Naive thymus-derived CD8-positive, alpha-beta T cell (primary cell): ENCODE measurements at places on chromosomes 13 and 19.

GRCh38 chr19:42191855-42192254, 25.6 kb downstream of the DEDD2 start:
- no peak for DNase-seq

GRCh38 chr19:36547001-36547732, 19.1 kb upstream of the ZNF260 start:
- DNase-seq: no peak

GRCh38 chr13:101545521-101545920, 93.0 kb downstream of the ITGBL1 start:
- no peak for DNase-seq

GRCh38 chr19:48596679-48597465, 9.7 kb upstream of the SPACA4 start:
- DNase-seq: no peak

- DNase-seq: no peak
Measured at GRCh38 chr13:44389876-44390275, 16.3 kb downstream of the SERP2 start.

DNA sequence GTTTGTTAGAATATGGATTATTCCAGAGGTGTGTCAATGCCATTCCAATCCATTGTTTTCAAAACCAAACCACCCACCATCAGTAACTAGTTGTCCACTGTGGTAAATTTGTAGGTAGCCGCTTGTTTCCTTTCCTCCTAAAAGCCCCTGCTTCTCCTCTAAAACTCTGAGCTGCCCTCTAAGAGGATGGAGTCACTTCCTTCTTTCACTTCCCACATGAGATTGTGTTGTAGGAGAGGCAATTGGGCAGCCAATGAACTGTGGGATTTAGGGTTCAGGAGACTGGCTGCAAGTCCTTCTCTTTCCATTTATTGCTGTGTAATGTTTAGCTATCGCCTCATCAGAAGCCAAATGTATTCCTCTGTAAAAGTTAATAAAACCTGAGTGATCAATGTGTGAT, 49.9 kb upstream of the RFXAP start:
- no peak for DNase-seq

GRCh38 chr19:13978351-13979243, 26.3 kb downstream of the DCAF15 start:
- DNase-seq: peak; percentile 31

GRCh38 chr13:62524061-62524460, 1108.4 kb upstream of the PCDH20 start:
- DNase-seq: no peak

GRCh38 chr19:46180701-46181387, 32.8 kb downstream of the IGFL2 start:
- no peak for DNase-seq

DNA sequence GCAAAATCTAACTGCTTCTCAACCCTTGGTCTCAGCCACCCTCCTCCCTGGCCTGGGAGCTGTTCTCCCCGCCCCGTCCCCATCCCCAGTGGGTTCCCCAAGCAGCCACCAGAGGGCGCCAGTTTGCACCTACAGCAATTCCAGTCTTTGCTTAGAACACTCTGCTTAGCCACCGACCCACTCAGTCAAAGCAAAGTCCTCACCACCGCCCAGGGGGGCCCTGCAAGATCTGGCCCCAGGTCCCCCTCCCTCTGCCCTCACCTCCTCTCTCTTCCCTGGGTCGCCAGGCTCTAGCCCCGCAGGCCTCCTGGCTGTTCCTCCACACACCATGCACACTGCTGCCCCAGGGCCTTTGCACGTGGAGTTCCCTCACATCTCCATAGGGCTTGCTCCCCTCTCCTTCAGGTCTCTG, 12.4 kb downstream of the TMEM143 start:
- DNase-seq: peak; percentile 71

DNA sequence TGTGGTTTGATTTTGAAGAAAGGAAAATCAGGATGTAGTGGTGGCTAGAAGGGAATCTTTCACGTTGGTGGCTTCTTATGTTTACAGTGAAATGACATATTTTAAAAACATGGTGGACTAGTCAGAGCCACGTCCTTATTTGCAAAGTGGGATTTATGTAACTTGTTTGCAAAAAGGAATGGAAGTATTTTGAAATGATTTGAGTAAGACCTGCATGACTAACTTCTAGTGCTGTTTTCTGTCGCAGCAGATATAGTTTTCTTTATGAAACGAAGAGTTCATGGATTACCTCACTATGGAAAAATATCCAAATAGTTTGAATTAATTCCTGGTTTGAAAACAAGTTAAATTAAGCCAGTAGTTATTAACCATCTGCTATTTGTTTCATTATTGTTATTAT, 476.5 kb downstream of the MYO16 start:
- no peak for DNase-seq

GRCh38 chr13:71828564-71828963, 38.4 kb downstream of the DACH1 start:
- DNase-seq: no peak

GRCh38 chr19:12766051-12766521, 9.3 kb downstream of the HOOK2 start:
- DNase-seq: peak; percentile 82

DNA sequence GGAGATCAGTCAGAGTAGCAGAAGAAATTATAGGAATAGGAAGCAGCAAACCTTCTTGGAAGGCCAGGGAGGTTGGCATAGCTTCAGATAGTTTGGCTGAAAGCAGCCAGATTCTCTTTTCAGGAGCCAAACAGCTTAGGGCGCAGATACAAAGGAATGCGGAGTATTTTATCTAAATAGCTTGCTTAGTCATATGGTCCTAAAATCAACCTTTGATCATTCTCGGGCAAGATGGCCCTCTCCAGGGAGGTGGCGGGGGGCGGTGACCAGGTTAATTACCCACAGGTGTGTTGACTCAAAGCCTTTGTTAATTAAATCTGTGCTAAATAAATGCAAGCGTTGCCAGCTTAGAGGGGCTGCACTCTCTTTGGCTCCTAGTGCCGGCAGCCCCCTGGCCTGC, 12.5 kb upstream of the NCR1 start:
- no peak for DNase-seq

GRCh38 chr19:17108453-17108784, 32.8 kb downstream of the MYO9B start:
- DNase-seq: no peak

DNA sequence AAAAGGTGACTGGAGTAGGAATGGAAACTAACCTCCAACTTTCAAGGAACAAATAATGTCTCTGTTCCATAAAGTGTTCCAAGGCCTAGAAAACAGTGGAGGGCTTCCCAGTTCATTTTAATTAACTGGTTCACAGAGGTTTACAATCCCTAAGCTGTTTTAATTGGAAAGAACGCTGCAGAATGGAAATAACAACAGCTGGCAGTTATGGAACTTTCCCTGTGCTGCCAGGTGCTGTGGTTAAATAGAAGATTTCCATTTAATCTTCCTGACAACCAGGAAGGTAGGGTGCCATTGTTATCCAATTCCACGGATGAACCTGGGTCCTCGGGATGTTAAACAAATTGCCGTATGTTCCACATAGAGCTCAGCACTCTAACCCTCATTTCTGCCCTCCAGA, 22.2 kb upstream of the PEG3 start:
- DNase-seq: no peak

GRCh38 chr13:69912630-69913029, 195.0 kb upstream of the ATXN8OS start:
- DNase-seq: no peak

- peak; percentile 76 for DNase-seq
Measured at GRCh38 chr19:48738557-48739403, 1.6 kb downstream of the RASIP1 start.

DNA sequence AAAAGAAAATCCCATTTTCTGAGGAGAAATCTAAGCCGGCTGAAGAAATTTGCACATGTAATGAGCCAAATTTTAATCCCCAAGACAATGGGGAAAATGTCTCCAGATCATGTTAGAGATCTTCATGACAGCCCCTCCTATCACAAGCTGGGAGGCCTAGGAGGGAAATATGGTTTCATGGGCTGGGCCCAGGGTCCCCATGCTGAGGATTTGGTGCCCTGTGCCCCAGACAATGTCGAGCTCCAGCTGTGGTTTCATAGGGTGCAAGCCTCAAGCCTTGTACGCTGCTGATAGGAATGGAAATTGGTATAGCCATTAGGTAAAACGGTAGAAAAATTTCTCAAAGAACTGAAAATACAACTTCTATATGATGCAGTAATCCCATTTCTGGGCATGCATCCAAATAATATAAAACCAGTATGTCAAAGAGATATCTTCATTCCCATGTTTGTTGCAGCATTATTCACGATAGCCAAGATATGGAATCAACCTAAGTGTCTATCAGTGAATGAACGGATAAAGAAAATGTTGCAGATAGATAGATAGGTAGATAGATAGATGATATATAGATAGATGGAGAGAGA, 19.3 kb upstream of the FREM2 start:
- DNase-seq: no peak

DNA sequence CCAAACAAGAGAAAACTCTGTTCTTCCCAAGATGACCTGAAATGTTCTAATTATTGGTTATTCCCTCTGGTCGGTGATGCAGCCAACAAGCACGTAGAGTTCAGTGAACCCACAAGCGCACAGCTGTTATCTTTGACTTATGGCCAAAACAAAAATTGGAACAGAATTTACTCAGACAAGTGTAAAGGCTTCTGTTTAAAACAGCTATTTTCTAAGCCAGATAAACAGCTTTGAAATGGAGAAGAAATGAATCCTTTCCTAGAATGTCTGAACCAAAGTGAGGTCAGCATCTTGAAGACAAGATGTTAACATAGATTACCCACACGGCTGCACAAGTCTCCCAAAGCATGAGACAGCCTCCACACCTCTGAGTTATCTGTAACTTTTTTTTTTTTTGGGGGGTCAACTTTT, 669.2 kb downstream of the DIAPH3 start:
- DNase-seq: no peak

- DNase-seq: no peak
Measured at GRCh38 chr19:1206150-1206863, 729 bp downstream of the STK11 start.

DNA sequence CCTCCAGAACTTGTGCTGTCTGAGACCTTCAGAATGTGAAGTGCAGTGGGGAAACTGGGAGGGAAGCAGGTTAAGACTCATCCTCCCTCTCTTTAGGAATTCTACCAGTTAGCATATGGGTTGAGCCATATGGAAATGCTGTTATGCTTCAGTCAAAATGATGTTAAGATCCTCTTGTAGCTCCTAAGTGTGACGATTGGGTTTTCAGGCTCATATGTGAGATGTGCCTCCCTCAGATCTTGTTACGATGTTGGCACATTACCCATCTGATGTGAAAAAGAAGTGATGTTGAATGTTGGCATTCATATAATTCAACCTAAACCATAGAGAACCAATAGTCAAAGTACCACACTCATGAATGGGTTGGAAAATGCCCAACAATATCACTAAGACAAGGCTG, 67.8 kb upstream of the IPO5 start:
- no peak for DNase-seq

- no peak for DNase-seq
Measured at GRCh38 chr19:49846408-49846807, 4.6 kb upstream of the PTOV1 start.

DNA sequence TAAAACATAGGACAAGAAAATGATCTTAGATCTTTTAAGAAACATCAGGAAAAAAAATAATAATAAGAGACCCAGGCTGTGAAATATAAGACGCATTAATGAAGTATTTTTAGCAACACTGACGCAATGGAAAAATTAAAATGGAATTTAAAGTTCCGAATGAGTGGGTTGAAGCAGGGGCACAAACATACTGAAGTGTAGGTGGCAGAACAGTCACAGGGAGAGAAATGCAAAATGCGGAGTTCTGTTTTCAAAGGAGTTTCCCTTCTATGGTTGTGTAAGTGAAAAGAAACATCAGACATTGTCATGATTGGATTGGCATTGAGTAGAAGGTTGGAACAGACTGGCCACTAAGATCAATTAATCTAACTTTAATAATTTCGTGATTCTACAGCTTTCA, 159.8 kb downstream of the CYSLTR2 start:
- DNase-seq: no peak

- DNase-seq: no peak
Measured at GRCh38 chr13:99078017-99078771, 100.3 kb upstream of the DOCK9 start.

GRCh38 chr13:30730526-30730925, 4.8 kb upstream of the ALOX5AP start:
- DNase-seq: no peak

- peak; percentile 30 for DNase-seq
Measured at GRCh38 chr13:110714797-110715394, 1.4 kb downstream of the ING1 start.

DNA sequence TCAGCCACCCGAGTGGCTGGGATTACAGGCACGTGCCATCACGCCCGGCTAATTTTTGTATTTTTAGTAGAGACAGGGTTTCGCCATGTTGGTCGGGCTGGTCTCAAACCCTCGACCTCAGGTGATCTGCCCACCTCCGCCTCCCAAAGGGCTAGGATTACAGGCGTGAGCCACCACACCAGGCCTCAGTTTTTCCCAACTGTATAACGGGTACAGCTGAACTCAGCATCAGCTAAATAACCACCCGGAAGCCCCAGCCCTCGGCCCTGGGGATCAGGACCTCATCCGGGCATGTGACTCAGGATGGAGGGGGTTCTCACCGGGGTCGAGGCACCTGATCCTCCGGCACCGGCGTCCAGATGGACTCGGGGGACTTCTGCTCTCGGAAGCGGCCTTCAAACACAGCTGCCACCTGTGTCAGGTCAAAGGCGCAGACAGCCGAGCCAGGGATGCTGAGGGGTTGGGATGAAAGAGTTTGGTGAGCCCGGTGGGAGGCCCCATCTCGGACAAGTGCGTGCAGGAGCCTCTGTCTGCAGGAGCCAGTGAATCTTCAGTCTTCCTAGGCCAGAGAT, 8.9 kb downstream of the SEMA6B start:
- no peak for DNase-seq

- no peak for DNase-seq
Measured at GRCh38 chr19:2846180-2846894, 5.1 kb downstream of the ZNF555 start.

DNA sequence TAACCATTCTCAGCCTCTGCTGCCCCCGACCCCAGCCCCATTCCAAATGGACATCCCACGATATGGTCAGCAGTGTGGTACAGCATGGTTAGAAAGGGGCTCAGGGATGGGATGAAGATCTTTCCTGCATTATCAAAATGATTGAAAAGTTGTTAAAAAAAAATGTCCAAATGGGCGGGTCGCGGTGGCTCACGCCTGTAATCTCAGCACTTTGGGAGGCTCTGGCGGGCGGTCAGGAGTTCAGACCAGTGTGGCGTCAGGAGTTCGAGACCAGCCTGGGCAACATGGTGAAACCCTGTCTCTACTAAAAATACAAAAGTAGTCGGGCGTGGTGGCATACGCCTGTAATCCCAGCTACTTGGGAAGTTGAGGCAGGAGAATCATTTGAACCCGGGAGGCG, 54.3 kb upstream of the ZNF254 start:
- DNase-seq: no peak

DNA sequence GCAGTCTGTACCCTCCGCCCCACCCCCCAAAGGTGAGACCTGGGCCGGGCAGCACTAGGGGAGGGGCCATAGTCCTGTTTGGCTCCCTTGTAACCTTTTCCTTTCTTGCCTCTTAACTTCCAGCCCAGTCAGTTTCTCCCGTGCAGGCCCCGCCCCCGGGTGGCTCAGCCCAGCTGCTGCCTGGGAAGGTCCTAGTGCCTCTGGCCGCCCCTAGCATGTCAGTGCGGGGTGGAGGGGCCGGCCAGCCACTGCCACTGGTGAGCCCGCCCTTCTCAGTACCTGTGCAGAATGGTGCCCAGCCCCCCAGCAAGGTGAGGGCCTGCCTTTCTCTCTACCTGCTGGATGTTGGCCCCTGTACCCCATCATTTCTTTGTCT, 10.5 kb upstream of the PRR19 start:
- DNase-seq: no peak

- DNase-seq: no peak
Measured at GRCh38 chr13:35285677-35286076, 190.8 kb downstream of the MAB21L1 start.
